Stimulated activated CD4-positive, alpha-beta T cell treated with anti-CD3 and anti-CD28 coated beads, Interleukin-2, amount 100 ng/mL, for 24 hours (primary cell): ENCODE measurements at places on chromosomes 3 and 15.

DNA sequence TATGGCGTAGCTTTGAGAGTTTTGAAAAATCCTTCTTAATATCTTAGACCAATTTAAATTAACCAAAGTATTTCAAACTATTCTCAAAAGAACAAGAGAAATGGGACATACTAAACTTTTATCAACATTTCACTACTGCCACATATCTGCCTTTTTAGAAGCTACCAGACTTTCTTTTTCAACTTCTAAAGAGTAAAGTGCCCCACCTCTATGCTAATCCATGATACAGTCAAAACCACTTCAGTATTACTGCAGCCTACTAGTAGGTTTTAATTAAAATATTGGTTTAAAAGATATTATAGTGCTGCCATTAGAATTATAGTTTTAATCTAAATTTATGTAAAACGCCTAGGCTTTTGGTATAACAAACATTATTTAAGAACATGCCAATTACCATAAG lies 15.1 kb downstream of the HERC1 start:
- DNase-seq: no peak

GRCh38 chr15:88376574-88377174 lies 90.5 kb downstream of the MRPL46 start:
- DNase-seq: no peak

- no peak for DNase-seq
Observed at GRCh38 chr3:155208183-155208800, 85.2 kb downstream of the STRIT1 start.

- DNase-seq: no peak
Observed at GRCh38 chr15:33834892-33835743, 133.2 kb upstream of the CHRM5 start.

GRCh38 chr15:89500397-89501270 lies 4.3 kb upstream of the RHCG start:
- no peak for DNase-seq

GRCh38 chr15:64536244-64536836 lies 76.0 kb downstream of the ZNF609 start:
- peak; percentile 18 for DNase-seq

GRCh38 chr3:167184511-167184910 lies 195.6 kb downstream of the ZBBX start:
- no peak for DNase-seq
